ENCODE measurements at places on chromosomes 2 and 18. TPM values are rescaled to one million over a fixed set of nuclear protein-coding genes. Genes with fewer than 3 reads are reported as not detected.

DNA sequence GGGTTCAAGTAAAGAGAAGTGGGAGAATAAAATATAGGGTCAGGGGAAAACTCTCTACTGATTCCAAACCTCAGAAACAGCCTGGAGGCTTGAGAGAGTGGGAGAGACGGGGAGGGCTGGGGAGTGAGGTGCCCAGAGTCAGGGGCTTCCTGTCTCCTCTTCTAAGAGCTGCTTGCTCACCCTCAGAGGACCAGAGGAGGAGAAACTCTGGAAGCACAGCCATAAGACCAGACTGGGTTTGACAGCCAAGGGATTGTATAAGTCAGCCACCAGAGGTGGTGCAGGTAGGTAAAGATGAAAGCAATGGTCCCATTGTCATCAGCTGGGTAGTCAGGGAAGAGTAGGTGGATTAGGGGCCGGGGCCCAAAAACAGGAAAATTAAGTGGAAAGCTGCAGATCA lies 259.4 kb downstream of the TNS1 start:
- H3K4me1 ChIP-seq = no peaks in the 10 kb centered on the region
- no peaks in the 10 kb centered on the region for H3K36me3 ChIP-seq
- no peak overlapping the region for H3K4me3 ChIP-seq
- DNase-seq = no peak

DNA sequence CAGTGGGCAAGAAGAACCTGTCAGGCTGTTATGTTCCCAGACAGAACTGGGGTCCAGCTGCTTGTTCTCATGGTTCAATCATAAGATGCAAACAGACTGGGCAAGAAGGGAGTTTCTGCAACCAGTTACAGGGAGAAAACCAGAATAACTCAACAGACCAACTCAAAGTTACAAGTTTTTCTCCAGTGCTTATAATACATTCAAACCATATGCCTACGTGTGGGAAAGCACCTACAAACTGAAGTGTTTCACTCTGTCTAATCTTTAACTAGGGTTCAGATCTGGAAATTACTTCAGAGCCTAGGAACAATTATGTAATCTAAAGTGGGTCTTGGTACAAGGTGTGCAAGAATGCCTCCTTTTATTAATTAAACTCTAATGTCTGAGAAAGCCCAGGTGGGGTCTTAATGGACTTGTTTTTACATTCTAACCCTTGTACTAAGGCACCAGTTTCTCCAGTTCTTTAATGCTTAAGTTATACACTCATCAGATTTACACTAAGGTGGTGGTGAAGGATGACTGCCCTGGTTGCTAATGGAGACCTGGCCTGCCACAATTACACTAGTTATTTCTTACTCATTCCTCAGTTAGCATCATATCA lies 951.9 kb downstream of the TSN start:
- H3K4me1 ChIP-seq = no peaks in the 10 kb centered on the region
- H3K4me3 ChIP-seq = no peak overlapping the region
- no peaks in the 10 kb centered on the region for H3K36me3 ChIP-seq
- H3K27ac ChIP-seq = no peak overlapping the region
- H3K27me3 ChIP-seq = no peaks in the 10 kb centered on the region
- DNase-seq = no peak

SMIM21 gene
- total RNA-seq = not detected

GRCh38 chr2:233638836-233639235 lies 2.6 kb downstream of the UGT1A10 start:
- H3K4me3 ChIP-seq = no peak overlapping the region
- H3K4me1 ChIP-seq = no peaks in the 10 kb centered on the region
- H3K27me3 ChIP-seq = peaks cover 16% of the 10 kb centered on the region
- DNase-seq = no peak
- H3K27ac ChIP-seq = no peak overlapping the region

IL1F10 gene
- total RNA-seq = not detected

VWA3B gene
- not detected for total RNA-seq

KIF5C gene
- total RNA-seq = 14.7 TPM

DNA sequence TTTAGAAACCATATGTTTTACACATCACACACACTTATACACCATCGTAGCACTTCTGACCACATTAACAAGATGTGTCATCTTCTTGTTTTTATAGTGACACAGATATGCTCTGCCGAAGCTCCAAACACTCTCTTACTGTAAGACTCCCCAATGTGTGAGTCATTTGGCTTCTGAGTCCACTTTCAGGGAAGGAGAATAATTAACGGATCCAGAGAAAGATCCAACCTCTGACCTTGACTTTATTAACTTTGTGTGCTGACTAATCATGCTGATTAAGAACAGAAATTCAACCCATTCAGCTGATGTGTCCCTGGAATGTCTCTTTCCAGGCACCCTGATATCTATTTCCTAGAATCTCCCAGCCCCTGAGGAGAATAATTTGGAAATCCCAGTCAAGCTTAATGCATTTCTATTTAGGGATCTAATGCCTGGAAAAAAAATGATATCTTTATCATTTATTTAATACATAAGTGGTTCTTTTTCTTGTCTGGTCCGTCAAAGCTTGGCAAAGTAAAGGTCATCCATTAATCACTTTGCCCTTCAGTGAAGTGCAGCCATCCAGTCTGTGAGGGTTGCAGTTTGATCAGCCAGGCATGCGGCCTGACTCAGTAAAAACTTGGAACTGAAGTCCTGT lies 615.8 kb upstream of the SYT4 start:
- H3K27me3 ChIP-seq = no peaks in the 10 kb centered on the region
- DNase-seq = no peak
- no peaks in the 10 kb centered on the region for H3K36me3 ChIP-seq
- H3K4me1 ChIP-seq = no peaks in the 10 kb centered on the region
- H3K27ac ChIP-seq = no peak overlapping the region

GLI2 gene
- total RNA-seq = 0.75 TPM

SSB gene
- total RNA-seq = 85.4 TPM

DNA sequence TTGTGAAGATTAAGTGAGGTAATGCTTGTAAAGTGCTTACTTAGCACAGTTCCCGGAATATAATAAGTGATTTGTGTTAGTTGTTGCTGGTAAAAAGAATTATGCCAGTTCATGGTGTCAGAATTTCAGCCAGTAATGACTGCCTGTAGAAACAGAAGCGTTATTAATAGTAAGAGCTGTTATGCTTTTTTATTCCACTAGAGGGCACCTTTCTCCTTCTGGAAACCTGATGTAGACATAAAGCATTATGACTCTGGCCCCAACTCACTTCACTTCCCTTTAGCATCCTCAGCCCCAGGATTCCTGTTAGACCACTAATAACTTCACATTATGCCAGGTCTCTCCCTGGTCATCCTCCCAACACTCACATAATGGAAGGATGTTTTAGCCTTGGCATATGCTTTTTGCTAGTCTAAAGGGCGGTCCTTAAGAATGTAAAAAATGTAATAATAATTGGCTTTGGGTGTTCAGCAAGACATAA lies 34.9 kb downstream of the C18orf54 start:
- DNase-seq = no peak
- peaks cover 28% of the 10 kb centered on the region for H3K4me1 ChIP-seq
- no peaks in the 10 kb centered on the region for H3K36me3 ChIP-seq
- no peak overlapping the region for H3K27ac ChIP-seq

- H3K27ac ChIP-seq = no peak overlapping the region
- no peaks in the 10 kb centered on the region for H3K27me3 ChIP-seq
- peaks cover 31% of the 10 kb centered on the region for H3K36me3 ChIP-seq
- H3K4me3 ChIP-seq = no peak overlapping the region
Measured at GRCh38 chr2:70181363-70181956, 9.4 kb downstream of the C2orf42 start.

AQP12B gene
- total RNA-seq = not detected

SCN9A gene
- total RNA-seq = 0.15 TPM

- H3K36me3 ChIP-seq = no peaks in the 10 kb centered on the region
- no peak overlapping the region for H3K27ac ChIP-seq
- peaks cover 2% of the 10 kb centered on the region for H3K27me3 ChIP-seq
- no peak for DNase-seq
- no peaks in the 10 kb centered on the region for H3K4me1 ChIP-seq
- H3K4me3 ChIP-seq = no peak overlapping the region
Measured at GRCh38 chr2:18502142-18502541, 58.3 kb downstream of the RDH14 start.

DNA sequence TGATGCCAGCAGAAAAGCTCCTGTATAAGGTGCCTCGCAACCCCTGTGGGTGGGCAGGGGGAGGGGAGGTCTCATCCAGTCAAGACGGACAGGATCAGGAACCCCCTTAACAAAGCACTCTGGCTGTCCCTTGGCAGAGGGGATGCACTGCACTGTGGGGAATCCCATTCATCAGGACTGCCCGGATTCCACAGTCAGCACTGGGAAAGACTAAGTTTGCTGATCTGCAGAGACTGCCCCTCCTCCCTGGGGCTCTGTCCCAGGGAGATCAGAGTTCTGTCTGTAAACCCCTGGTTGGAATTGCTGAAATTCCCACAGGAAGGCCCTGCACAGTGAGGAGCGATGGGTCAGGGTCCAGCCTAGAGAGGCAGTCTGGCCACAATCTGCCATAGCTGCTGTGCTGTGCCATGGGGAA lies 149.5 kb upstream of the RBBP8 start:
- peaks cover 39% of the 10 kb centered on the region for H3K27me3 ChIP-seq
- H3K4me3 ChIP-seq = no peak overlapping the region
- DNase-seq = no peak
- H3K36me3 ChIP-seq = no peaks in the 10 kb centered on the region
- H3K27ac ChIP-seq = no peak overlapping the region

DLX1 gene
- not detected for total RNA-seq

TEX44 gene
- not detected for total RNA-seq

TMEM178A gene
- total RNA-seq = 0.43 TPM

DCDC2C gene
- total RNA-seq = not detected

COL4A3 gene
- total RNA-seq = 0.13 TPM

FAM124B gene
- 2.1 TPM for total RNA-seq

DNA sequence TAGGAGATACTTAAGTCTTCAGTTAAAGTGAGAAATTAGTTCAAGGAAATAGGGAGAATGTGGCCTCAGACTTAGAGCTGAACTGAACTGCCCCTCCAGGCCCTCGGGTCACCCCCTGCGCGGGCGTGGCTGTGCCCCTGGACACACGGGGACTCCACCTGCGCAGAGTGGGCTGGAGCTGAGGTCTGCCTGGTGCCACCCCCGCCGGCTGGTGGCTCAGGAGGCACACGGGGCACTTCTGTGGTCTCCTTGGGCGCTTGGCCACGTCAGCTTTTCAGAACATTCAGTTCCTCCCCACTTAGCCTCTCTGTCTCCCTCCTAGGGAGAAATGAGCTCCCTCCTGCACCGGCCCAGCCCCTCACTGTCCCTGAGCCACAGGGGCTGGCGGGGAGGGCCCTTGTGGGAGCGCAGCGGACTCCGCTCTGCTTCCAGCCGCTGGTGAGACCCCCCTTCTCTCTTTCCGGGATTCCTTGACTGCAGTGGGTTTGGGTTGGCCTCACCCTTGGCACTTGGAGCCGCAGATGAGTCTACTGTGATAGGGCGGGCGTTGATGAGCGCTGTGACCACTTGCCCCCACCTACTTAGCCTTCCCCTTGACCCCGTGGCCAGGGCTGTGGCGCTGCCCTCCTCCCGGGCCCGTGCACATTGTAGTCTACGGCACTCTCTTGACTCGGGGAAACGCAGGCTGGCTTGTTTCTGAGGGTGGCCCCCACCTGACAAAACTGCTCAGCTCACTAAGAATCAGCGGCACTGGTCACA lies 18.2 kb upstream of the PDIA6 start:
- DNase-seq = no peak
- H3K27ac ChIP-seq = no peak overlapping the region
- H3K4me3 ChIP-seq = no peak overlapping the region
- peaks cover 24% of the 10 kb centered on the region for H3K27me3 ChIP-seq

GNLY gene
- 569 TPM for total RNA-seq

DNA sequence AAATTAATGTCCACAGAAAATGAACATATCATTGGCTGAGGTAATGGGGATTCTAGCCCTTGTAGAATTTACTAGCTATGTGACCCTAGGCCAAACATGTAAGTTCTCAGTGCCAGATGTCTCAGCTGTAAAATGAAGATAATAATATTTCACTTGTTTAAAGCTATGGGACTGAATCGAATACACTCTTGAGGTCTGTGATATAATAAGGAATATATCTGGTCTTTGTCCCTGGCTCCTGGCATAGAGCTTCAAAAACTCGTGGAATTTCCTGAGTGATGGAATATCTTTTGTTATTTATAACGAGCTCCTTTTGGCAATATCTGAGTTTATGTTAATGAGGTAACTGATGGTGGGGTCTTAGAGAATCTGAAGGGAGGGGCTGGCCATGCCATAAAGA lies 201.4 kb upstream of the CYP26B1 start:
- H3K4me3 ChIP-seq = no peak overlapping the region
- H3K27me3 ChIP-seq = no peaks in the 10 kb centered on the region
- no peak for DNase-seq
- no peaks in the 10 kb centered on the region for H3K4me1 ChIP-seq
- no peak overlapping the region for H3K27ac ChIP-seq

Data from activated CD4-positive, alpha-beta memory T cell treated with anti-CD3 and anti-CD28 coated beads, Interleukin-2, amount 10 ng/mL, durations not matched to agents 7 days and 5 days (primary cell).